ENCODE measurements at places on chromosomes 3 and 15. TPM values are rescaled to one million over a fixed set of nuclear protein-coding genes. Genes with fewer than 3 reads are reported as not detected.

DNA sequence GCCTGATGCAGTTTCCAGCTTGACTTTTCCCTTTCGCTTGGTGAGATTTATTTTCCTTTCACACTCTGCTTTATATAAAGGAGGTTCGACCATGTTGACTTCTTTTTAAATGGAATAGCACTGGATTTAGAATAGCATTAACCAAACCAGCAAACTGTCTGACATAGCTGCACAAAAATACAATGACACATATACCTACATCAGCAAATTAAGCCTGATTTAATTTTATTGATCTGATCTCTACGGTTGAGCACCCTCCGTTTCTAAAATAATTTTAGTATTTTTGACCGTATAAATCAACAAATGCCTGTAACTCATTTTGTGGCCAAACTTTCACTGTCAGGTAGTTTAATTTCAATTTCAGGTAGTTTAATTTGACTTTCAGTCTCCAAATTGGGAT is 5.8 kb upstream of the EIF5A2 start:
- no peak for DNase-seq

DNA sequence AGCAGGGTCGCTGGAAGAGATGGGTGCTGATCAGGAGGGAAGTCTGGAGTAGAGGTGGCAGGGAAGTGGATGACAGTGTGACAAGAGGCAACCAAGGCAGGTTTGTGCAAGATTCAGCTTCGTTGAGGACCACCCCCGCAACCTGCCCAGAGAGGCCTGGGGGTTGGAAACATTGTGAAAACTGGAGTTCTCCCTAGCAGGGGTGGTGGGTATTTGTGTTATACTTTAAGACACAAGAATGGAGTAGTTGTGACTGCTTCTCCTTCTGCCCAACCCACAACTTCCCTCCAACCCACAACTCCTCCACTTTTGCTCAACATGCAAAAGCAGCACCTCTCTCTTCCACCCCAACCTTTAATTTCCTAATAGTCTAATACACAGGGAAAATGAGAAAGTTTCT is 8.6 kb upstream of the ARNT2 start:
- DNase-seq, result no peak

DNA sequence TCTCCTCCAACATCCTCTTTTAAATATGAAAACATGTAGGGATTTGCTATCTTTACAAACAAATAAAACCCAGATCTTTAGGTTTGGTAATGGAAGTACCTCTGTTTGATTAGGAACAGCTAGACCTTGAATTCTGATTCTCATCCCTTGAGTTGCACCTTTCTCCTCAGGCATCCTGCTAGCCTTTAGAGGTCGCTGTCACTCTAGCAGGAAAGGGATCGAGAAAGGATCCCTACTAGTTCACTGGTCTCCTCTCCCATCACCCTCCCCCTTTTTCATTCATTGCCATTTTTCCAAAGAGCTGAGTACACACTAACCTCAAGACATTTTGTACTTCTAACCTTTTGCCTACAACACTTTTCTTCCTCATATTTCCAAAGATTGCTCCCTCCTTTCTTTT is 569.8 kb downstream of the RBMS3 start:
- DNase-seq, result no peak

DNA sequence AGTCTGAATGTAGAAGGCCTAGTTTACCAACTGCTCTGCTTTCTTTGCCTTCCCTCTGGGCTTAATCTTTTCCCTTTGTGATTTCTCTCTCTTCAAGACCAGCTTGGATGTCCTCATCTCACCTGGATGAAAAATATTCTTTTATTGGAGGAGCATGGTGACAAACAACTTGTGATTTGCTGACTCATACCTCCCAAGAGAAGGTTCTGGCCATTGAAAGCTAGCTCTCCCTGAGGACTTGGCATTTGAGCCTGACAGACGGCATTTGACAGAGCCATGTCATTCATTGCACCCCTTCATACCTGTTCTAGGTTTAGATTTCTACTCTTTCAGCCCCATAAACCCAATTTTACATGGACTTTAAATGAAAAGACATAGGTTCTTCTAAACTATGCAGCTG is 33.3 kb downstream of the ATG7 start:
- no peak for DNase-seq

GABRB3 gene
- not detected for total RNA-seq

DNA sequence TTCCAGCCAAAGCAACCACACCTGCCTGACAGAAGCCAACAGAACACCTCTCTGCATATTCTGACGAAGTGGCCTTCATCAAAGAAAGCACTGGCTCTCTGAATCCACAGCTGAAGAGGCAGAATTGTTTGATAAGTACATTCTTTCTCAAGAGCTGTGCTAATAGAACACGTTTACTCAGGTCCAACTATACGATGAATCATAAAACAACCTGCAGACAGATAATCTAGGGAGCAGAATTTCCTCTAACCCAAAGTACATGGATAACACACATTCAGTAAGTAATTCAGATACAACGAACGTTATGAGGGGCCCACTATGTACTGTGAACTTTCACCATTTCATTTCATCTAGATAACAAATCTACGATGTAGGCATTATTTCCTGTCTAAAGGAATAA is 25.4 kb downstream of the ALDH1A2 start:
- no peak for DNase-seq

- no peak for DNase-seq
Observed at GRCh38 chr3:55554634-55555425, 67.7 kb upstream of the WNT5A start.

C15orf40 gene
- total RNA-seq, result 26.8 TPM

DNA sequence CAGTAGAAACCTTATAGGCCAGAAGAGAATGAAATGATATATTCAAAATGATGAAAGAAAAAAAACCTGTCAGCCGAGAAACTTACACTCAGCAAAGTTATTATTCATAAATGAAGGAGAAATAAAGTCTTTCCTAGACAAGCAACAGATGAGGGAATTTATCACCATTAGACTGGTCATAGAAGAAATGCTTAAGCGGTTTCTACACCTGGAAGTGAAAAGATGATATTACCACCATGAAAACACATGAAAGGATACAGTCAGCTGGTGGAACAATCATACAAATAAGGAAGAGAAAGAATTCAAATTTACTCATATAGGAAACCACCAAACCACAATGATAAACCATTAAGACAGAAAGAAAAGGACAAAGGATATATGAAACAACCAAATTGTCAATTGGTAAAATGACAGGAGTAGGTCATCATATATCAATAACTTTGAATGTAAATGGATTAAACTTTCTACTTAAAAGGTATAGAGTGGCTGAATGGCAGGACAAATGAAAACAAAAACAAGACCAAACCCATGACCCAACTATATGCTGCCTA is 29.9 kb upstream of the PRR23C start:
- no peak for DNase-seq

GRCh38 chr3:195591852-195592251 is 8.1 kb upstream of the APOD start:
- DNase-seq, result no peak

THBS1 gene
- total RNA-seq, result 342 TPM

C3orf20 gene
- 0.19 TPM for total RNA-seq

- DNase-seq, result no peak
Observed at GRCh38 chr3:62361824-62362223, 11.5 kb downstream of the FEZF2 start.

DNA sequence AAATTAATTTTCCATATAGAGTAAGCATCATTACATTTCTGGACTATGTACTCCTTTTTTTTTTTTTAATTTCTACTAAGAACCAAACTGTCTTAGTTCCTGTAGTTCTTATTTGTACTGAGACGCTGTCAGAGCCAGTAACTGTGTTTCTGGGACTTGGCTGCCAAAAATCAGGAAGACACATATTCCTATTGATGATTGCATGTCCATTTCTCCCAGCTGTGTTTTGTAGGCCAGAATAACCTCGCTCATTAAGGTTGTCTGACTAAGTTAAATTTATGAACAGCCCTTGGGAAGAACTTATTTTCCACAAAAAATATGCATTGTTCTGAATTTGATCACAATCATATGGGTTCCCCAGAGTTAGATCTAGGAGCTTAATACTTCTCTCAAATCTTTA is 29.5 kb downstream of the PLSCR5 start:
- DNase-seq, result no peak

SNTN gene
- total RNA-seq, result not detected

- peak; percentile 11 for DNase-seq
Observed at GRCh38 chr3:54138937-54139547, 16.7 kb downstream of the CACNA2D3 start.

RLBP1 gene
- not detected for total RNA-seq

DNA sequence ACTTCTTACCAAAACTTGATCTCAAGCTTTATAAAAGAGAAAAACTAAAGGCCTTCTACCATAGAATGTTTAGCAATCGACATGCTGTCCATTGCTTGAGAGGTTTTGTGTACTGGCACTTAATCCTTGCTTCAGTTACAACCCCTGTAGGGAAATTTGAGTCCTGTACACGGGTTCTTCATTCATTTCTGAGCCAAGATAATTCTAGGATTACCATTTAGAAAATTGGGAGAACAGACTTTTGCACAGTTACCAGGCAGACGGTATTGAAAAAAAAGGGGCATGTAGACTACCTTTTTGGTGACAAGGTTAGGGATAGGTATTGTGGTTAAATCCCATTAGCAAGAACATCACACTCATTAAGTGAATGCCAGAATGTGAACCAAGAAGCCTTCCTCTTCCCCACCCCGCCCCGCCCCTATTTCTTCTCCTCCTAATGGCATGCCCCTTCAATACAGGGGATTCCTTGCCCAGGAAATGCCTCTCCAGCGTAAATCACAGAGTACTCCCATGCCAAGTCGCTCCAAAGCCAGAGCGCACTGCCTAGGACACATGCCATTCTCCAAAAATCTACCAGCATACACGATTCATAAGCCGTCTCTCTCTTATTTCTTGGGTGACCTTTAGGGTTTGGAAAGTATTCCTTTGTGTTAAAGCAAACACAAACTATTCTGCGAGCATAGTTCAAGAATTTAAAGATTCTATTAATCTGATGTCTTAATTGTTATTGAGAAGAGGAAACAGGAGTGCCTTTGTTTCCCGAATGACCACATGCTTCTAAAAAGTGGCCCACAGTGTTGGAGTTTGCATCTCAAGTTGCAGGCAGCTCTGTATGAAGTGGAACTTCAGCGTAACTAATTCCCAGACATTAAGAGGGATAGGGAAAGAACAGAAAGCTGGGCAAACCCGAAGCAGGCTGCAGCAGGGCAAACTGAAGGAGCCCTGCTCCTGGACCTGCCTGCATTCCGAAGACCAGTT is 164.0 kb upstream of the NR2F2 start:
- no peak for DNase-seq

- DNase-seq, result no peak
Observed at GRCh38 chr3:133375403-133375745, 24.5 kb upstream of the BFSP2 start.

IL17RD gene
- total RNA-seq, result 3.1 TPM

- no peak for DNase-seq
Observed at GRCh38 chr15:83605111-83605945, 48.6 kb upstream of the ADAMTSL3 start.

DNA sequence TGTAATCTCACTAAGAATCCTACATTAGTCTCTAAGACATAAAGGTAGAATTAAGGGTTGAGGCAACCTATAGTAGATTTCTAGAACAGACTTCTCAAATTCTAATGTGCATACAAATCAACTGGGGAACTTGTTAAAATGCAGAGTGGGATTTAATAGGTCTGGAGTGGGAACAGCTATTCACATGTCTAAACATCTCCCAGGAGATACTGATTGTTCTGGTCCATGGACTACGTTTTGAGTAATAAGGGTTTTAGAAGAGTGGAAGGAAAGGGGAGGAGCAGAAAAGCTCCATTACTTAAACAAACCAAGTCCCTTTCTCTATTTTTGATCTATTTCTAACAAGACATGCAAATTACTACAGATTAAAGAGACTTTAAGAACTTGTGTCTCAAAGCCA is 524.8 kb downstream of the TUSC7 start:
- no peak for DNase-seq

DNA sequence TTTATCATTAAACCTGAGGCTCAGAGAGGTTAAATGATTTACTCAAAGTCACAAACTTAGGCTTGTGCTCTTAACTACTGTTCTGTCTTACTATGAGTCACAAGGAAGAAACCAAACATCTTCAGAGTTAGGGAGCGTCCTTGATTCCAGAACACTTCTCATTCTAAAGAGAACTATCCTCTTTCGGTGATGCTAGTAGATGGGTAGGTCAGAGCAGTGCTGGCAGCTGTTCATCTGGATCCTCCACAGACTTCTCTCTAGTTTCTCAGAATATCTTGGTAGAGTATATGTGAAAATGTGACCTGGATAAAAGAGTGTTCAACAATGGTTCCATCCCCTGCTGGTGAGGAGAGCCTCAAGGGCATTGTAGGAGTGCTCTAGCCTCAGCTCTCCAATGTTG is 3.3 kb downstream of the ARL6IP5 start:
- no peak for DNase-seq

DNA sequence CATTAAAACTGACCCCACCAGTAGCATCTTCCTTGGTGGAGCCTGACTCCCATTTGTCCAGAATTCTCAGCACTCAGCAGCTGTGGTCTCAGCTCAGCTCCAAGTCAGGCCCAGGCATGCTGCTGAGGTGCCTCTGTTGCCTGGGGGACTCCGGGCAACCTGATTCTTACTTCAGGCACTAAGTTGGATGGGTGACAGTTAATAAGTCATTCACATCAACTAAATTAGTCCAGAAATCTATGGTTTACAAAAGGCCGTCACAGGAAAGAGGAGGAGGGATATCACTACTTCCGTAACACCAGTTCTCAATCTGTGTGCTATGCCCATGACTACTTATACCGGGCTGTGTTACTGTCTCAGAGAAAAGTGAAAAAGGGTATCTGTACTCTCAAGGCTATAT is 310.2 kb downstream of the SATB1 start:
- no peak for DNase-seq

GRCh38 chr3:108548886-108549285 is 38.5 kb upstream of the MYH15 start:
- no peak for DNase-seq

RASGRF1 gene
- 0.57 TPM for total RNA-seq

DNA sequence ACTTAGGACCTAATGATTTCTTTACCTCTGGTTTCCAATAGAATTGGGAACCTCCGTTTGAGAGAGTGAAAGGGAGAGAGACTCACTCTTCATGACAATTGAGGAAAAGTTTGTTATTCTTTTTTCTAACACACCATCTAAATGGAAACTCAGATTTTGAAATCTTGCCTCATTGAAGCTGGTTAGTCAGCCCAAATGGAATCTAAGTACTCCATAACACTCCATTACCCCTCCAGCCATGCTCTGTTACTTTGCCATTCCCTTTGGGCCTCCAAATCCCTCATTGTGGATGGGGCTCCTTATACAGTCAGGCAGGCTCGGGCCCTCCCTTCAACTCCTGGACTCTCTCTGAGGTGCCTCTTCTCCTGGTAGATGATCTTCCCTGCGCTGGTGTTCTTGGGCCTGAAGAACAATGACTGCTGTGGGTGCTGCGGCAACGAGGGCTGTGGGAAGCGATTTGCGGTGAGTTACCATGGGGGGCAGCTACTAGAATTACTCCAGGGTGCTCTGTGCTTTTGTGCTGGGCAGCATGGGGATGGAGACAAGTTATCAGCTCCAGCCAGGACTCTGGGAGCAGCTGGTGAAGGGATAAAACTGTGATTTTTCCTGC is 1.1 kb downstream of the TM4SF4 start:
- DNase-seq, result no peak

ABHD6 gene
- total RNA-seq, result 15.4 TPM
